ENCODE measurements at places on chromosomes 2 and 18. TPM values are rescaled to one million over a fixed set of nuclear protein-coding genes. Genes with fewer than 3 reads are reported as not detected.

DNA sequence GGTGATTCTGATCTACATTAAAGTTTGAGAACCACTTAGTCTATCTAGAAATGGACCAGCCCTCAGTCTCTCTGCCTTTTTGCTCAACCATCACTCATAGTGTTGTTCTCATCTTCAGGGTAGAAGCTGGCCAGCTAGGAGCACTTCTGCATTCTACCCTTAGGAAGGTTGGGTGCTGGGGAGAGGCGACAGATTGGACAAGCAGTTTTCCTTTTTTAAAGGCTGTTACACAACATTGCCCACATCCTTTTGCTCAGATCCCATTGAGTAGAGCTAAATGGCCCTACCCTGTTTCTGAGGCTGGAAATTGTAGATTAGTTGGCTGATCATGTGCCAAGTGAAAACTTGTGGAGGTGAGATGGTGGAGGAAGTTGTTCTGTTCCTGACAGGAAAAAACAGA, 35.6 kb downstream of the OSBPL6 start:
- no peak for DNase-seq

DNA sequence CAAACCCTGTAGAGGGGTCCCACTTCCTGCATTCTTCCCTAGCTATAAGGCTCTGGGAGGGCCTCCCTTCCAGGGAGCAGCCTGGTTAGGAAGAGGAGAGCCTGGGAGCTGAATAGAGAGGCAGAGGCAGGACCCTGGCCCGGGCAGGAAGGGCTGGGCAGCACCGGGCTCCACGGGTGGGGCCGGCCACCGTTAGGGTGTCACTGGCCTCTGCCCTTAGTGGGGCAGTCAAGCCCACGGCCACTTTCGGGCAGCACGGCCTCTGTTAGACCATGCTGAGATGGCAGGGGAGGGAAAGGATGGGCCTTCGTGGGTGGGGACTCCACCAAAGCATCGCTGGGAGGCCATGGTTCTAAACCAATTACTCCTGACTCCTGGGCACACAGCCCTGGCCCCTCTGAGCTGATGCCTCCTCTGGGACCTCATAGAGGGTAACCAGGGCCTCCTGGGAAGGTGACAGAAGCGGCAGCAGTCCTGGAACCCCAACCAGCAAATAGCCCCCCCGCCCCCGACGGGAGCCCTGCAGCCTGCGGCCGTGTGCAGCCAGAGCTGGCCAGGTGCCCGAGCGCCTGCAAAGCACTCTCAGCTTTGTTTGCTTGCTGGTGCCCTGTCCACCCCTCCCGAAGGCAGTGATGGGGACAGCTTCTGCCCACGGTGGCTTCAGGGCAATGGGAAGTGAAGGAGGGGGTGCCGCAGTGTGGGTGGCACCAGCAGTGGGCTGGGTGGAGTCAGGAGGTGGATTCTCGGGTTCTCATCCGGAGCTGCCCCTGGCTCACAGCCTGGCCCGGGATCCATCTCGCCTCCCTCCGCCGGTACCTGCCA, 16.3 kb upstream of the HPCAL1 start:
- DNase-seq: no peak

Gene RNF144A
- total RNA-seq: 7.3 TPM

Gene DSG2
- total RNA-seq: 65.5 TPM

Gene POTEF
- not detected for total RNA-seq

Gene CAD
- total RNA-seq: 17.0 TPM

DNA sequence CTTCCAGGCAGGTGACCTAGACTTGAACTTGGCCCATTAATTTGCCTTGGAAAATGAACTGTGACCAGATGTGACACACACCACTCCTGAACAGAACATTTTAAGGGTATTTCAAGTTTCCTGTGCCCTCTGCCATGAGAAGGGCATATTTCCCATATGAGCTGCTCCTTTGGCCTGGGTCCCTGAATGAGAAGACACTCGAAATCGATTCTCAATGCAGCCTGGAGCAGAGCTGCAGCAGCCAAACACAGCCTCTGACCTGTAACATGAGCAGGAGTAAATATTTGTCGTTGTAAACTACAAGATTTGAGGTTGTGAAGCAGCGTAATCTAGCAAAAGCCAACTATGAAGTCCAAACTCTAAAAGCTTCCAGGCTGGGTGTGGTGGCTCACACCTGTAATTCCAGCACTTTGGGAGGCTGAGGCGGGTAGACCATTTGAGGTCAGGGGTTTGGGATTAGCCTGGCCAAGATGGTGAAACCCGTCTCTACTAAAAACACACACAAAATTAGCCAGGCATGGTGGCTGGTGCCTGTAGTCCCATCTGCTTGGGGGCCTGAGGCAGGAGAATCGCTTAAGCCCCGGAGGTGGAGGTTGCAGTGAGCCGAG, 30.1 kb upstream of the SOS1 start:
- no peak for DNase-seq

- DNase-seq: no peak
These were observed 166.5 kb upstream of the SALL3 start for GRCh38 chr18:78813156-78813555.

Gene FOXD4L1
- not detected for total RNA-seq

Gene INHBB
- 0.09 TPM for total RNA-seq

Gene DTNA
- total RNA-seq: 5.8 TPM

DNA sequence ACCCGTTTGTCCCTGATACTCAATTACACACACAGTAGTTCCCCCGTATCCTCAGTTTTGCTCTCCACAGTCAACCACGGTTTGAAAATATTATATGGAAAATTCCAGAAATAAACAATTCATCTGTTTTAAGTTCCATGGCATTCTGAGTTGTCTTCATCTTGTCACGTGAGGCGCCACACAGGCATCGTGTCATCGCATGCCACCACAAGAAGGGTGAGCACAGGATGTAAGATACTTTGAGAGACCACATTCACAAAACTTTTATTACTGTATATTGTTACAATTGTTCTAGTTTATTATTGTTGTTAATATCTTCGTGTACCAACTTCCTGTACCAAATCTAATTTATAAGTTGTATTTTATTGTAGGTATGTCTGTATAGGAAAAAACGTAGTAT, 17.7 kb downstream of the ADNP2 start:
- DNase-seq: no peak

DNA sequence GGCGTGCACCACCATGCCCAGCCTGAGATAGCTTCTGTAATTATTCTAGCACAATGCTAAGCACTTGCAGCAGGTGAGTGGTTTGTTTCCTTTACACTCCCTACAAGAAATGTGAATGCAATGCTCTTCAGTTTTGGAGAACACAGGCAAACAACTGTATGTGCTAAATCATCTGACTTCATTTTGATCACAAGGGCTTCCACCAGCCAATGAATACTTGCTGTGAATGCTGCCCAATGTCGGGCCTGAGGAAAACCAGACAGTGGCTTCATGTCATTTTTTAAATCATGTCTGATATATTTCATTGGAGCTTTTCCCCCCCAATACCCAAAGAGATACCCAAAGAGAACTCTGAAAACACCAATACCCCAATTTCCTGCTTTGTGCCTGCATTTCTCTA, 155.6 kb upstream of the XPO1 start:
- DNase-seq: no peak

Gene SNORC
- total RNA-seq: 0.32 TPM

GRCh38 chr18:11859903-11860407, 8.7 kb downstream of the CHMP1B start:
- peak; percentile 66 for DNase-seq

DNA sequence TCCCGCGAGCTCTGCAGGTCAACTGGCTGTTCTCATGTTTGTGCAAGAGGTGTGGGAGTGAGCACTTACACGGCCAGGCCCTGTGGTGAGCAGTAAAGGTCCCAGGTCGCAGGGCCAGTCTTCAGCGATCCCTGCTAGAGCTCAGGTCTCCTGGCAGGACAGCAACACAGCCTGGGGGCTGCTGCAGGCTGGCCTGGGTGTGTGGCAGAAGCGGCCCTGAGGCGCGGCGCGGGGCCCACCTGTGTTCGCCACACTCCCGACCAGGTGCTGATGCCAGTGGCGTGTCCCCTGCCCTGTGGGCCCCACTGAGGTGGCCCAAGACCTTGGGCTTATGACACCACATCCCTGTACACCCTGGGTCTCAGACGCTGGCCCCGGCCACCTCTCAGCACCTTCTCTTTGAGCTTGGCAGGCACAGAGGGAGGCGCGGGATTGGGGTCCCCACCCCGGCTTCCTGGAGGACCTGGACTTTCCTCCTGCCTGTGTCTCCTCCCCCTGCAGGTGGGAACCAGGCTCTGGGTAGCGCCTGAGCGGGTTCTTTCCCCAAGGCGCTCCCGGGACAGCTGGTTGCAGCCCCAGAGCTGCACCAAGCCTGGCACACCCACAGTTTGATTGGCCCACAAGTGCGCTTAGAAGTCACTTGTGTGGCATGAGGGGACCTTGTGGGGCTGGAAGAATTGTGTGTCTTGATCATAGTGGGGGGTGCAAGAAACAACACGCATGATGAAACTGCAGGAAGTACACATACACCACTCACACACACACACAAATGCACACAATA, 59.2 kb downstream of the TWIST2 start:
- DNase-seq: no peak

- peak; percentile 36 for DNase-seq
These were observed 65.2 kb upstream of the FIGN start for GRCh38 chr2:163800951-163801381.

Gene ELP2
- 43.3 TPM for total RNA-seq

DNA sequence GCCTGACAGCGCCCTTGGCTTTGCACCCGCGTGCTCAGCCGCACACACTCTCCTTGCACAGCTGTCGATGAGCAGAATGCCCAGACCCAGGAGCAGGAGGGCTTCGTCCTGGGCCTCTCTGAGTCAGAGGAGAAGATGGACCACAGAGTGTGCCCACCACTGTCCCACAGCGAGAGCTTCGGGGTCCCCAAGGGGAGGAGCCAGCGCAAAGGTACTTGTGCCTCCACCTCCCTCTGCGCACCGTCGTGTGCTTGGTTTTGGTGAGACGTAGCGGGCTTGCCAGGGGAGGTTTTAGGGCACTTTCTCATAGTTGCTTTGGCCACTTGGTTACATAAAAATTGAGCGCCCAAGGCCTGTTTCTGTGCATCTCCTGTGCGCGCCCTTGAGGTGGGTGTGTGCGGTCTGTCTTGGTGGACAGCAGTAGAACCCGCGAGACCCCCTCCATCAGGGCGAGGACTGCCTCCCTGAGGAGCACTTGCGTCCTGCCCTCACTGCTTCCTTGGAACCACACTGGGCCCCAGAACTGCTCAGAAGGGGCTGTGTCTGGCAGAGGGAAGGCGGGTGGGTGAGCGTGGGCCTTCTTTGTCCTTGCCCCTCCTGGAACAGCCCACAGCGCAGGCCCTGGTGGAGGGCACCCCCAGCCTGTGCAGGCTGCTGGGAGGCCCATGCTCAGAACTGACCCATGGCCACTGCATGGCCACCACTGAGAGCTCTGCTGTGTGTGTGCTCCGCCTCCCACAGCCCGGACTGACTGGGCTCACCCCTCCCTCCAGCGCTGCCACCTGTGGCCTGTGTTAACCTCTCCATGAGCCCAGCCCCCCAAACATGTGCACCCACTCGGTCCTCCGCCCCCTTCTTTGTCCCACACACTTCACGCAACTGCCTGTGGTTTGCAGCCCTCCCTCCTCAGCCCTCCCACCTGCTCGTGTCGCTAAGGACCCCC, 95.9 kb downstream of the DGKD start:
- DNase-seq: no peak

Gene ERBB4
- not detected for total RNA-seq

Gene C2orf92
- not detected for total RNA-seq

Gene GKN2
- not detected for total RNA-seq

- DNase-seq: no peak
These were observed 19.4 kb downstream of the ELAC1 start for GRCh38 chr18:50987261-50987660.

DNA sequence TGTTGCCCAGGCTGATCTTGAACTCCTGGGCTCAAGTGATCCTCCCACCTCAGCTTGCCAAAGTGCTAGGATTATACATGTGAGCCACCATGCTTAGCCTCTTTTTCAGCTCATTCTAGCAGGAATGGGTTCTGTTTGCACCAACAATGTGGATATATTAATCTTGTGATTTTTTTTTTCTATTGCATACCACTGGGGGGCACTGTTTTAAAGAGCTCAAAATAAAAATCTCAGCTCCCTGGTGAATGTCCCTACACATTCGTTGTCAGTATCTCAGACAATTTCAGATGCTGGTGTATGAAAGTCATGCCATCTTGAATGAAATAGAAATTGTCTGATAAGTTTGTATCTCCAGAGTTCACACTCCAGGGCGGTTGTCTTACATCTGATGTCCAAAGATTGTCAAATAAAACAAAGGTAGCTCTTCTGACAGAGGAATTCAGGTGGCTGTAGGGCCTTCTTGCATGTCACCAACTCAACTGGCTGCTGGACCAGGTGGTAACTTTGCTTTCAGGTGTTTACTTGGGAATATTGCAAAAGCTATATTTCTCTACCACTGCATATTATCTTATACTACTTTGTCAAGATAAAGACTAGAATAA, 3.1 kb upstream of the MATN3 start:
- DNase-seq: no peak

Gene RPE
- 87.3 TPM for total RNA-seq

Gene LCT
- not detected for total RNA-seq

DNA sequence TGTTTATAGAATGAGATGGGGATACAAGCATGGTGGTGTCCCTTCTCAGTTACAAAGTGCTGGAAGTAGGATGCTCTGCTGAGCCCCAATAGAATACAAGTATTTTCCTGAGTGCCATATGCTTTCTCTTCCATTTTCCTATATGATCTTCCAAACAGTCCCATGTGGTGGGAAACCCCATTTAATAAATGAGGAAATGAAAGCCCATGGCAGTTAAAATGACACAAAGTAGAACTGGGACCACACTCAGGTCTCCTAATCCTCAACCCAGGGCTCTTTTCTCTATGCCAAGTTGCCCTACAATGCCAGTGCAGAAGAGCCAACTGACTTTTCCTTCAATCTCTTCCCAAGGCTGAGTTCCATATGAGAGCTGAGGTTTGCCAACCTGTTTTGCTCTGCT, 210.2 kb upstream of the FBXO11 start:
- no peak for DNase-seq

DNA sequence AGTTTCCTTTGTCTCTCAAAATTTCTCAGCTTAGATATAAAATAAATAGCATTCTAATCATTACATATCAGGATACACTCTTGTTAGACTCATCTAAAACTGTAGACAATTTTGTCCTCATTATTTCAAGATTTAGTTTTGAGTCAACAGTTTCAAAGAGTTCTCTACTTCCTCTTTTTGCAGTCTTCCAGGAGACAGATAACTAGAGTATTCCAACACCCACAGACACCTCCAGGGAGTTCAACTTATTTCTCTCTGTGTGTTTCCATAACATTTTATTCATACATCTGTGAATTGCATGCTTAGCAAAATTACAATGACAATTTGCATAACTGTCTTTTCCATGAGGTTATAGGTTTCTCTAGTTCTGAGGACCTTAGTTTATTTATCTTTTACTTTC, 166.6 kb upstream of the HNMT start:
- no peak for DNase-seq

Gene LIMS3
- 0.61 TPM for total RNA-seq

DNA sequence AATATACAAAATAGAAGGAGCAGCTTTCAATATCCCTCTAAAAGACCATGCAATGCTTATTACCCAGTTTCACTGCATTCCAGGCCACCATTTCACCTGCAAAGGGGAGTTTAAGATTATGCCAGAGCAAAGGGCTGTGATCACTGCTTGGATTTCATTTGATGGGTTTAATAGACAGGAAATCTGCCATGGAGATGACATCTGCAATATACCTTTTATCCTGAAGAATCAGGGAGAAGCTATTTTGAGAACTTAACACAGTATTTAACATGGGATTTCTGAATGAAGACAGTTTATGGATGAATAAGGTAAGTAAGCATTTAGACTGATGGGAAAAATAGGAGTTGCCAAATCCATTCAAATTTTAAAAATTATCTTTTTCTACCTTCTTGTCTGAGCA, 303.0 kb upstream of the SLC8A1 start:
- DNase-seq: no peak

GRCh38 chr2:205885492-205886099, 200.4 kb downstream of the INO80D start:
- DNase-seq: peak; percentile 90
